ENCODE measurements at places on chromosomes 1 and 21.

DNA sequence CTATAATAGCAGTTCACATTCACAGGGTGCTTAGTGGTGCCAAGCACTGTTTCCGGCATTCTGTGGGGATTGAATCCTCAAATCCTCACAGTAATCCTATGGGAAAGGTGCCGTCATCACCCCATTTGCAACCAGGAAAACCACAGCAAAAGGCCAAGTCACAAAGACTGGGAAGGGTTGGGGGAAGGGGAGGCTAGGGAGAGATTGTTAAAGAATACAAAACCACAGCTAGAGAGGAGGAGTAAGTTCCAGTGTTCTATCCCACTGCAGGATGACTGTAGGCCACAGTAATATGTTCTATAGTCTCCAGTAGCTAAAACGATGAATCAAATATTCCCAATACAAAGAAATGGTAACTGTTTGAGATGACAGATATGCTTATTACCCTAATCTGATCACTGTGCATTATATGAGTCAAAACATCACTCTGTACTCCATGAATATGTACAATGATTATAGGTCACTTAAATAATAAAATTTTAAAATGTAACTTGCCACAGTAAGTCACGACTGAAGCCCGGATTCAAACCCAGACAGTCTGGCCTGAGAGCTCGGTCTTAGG lies 256.8 kb downstream of the TOMM20 start:
- no peak for DNase-seq

GRCh38 chr1:8281843-8282509 lies 35.9 kb upstream of the SLC45A1 start:
- no peak for DNase-seq

- DNase-seq = no peak
These were observed 9.8 kb downstream of the SSBP3 start for GRCh38 chr1:54396261-54396933.

DNA sequence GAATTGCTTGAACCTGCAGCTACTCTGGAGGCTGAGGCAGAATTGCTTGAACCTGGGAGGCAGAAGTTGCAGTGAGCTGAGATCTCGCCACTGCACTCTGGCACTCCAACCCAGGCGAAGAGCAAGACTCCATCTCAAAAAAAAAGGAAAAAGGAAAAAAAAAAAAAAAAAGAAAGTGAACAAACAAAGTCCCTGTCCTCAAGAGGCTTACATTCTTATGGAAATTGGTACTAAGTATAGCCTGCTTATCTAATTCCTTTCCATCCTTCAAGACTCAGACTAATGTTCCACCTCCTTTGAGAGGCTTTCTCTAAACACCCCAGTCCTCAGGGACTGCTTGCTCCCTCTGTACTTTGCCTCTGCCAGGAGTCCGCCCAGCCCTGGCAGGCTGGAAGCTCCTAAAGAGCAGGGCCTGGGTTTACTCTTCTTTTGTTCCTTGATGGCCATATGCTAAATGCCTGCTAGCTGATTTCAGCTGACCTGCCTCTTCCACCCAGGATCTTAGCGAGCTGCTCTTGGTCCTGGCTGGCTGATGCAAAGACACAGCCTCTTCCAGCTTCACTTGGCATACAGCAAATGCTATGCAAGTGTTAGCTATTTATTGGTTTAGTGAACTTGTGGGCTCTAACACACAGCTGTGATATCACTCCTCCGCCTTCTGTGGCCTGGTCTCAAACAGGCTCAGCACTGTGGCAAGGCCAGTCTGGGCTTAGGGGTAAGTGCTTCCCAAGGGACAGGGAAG lies 9.8 kb downstream of the SLC9A1 start:
- no peak for DNase-seq

- no peak for DNase-seq
These were observed 13.0 kb downstream of the TIE1 start for GRCh38 chr1:43313771-43314170.

- no peak for DNase-seq
These were observed 124.9 kb downstream of the DMRTB1 start for GRCh38 chr1:53583868-53584776.

DNA sequence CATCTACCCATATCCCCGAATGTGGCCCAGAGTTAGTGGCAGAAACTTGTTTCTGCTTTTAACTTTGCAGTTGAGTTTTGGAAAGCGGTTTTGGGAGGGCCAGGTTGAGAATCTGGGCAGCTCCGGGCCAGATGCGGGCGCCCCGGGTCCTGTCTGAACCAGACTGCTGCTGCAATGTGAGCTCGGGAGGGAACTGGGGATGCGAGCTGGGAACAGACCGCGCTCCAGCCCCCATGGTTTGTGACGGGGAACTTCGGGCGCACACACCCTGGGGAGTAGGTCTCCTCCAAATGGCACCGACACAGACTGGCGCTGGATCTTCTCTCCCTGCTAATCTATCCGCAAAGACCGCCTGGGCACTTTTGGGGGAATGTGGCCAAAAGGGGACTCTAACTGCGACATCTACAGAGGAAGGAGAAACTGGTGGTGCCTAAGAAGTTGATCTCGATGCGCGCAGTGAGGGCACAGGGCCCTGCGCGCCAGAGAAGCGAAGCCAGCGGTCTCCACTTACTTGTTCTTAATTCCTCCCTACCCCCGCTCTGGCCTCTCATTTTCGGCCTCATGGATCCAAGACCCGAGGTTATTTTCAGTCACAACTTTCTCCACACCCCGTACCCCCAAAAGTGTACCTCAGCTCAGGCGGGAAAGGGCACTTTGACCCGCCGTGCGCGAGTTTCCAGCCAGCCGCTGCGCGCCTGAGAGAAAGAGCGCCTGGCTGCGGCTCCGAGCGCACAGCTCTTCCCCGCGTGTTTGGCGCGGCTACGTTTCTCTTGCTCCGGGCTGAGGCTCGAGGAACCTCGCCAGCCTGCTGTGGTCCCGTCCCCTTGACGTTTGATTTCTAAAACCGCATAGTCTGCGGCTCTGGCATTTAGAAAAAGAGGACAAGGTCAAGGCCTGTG lies 411.0 kb upstream of the ESRRG start:
- DNase-seq = no peak

GRCh38 chr1:168112673-168113305 lies 23.9 kb downstream of the GPR161 start:
- no peak for DNase-seq

DNA sequence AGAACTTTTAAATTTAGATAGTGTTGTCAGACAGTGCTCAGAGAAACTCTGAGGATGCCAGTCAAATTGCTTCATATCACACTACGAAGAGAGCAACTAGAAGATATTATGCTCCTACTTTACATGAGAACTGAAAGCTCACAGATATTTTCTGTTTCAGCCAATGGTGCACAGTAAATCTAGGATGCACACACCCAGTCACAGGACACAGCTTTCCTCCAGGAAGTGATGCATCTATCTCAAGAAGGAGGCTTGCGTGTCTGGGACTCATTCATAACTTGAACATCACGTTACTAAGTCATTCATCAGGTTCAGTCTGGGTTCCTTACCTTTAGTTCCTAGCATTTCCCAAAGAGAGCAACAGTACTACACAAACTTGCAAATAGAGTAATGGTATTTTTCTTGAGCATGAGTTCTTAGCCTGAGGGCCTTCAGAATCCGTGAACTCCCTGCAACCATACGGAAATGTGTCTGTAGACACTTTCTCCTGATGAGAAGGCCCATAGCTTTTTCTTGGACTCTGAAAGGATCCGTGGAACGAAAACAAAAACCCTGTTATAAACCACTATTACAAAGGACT lies 12.2 kb downstream of the ZNF697 start:
- peak; percentile 56 for DNase-seq

GRCh38 chr21:38631206-38631605 lies 132.9 kb upstream of the ERG start:
- DNase-seq = no peak

- peak; percentile 35 for DNase-seq
These were observed 735 bp downstream of the TTC13 start for GRCh38 chr1:230977761-230978490.

- DNase-seq = no peak
These were observed 92.7 kb downstream of the SNX7 start for GRCh38 chr1:98754176-98754575.

- DNase-seq = peak; percentile 13
These were observed 15.4 kb downstream of the COL9A2 start for GRCh38 chr1:40301541-40302299.

DNA sequence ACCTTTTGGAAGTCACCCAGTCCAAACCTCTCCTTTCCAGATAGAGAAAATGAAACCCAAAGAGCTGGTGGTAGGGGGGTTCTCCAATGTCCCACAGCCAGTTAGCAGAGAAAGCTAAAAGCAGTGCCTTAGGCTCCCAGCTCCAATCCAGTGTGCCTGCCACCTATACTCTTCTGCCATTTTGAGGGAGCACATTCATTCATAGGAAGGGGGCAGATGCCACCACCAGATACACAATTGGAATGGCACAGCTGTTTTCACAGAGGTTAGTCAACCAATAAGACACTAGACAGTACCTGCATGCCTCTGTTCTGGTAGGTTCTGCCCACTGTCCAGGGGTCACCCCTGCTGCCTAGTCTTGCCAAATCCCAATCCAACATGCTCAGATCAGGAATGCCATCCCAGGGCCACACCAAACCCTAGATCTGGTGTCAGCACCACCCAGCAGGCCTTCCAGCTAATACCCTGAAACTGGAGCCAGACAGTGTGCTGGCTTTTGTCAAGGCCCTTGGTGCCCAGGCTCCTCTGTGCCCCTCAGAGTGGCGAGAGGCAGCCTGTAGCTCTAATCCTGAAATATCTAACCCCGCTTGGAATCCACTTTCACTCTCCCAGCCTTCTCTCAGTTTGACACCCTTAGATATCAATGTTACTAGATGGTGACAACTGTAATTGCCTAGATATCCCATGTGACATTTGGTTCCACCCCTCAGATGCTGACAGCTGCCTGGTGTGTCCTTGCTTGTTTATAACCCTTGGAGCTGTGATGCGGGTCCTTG lies 178.6 kb downstream of the TGFBR3 start:
- no peak for DNase-seq

- DNase-seq = no peak
These were observed 38.7 kb downstream of the BCL9 start for GRCh38 chr1:147579934-147580537.

Data from GM20000 (cell line).